ENCODE measurements at places on chromosomes 16 and 17. TPM values are rescaled to one million over a fixed set of nuclear protein-coding genes. Genes with fewer than 3 reads are reported as not detected.

CYB5D1 gene
- total RNA-seq, result 13.3 TPM

GRCh38 chr17:30961209-30962188 lies 9.3 kb upstream of the RNF135 start:
- no peak overlapping the region for H3K27ac ChIP-seq
- H3K27me3 ChIP-seq, result no peaks in the 10 kb centered on the region
- no peaks in the 10 kb centered on the region for H3K4me1 ChIP-seq
- peak; percentile 49 for DNase-seq
- H3K36me3 ChIP-seq, result no peaks in the 10 kb centered on the region

ST3GAL2 gene
- total RNA-seq, result 56.4 TPM

- H3K27me3 ChIP-seq, result no peaks in the 10 kb centered on the region
- no peak overlapping the region for H3K4me3 ChIP-seq
- no peak for DNase-seq
Measured at GRCh38 chr17:81044764-81045589, 10.0 kb downstream of the BAIAP2 start.

DNA sequence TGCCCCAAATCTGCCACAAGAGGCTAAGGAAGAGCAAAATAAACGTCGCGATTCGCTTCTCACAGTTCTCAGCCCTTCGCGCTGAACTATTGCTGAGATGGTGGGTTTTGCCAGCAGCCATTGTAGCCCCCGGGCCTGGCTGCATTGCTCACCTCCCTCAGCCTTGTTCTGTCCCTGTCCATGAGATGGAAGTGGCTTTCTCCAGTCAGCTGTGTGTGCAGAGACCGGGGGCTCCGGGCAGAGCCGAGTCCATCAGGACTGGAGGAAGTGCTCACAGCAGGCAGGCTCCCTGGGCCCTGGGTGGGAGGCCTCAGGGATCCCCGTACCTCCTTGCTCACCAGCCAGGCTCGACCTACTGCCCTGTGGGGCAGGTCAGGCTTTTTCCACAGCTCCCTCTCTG lies 27.6 kb upstream of the CAPN15 start:
- H3K4me1 ChIP-seq, result peaks cover 8% of the 10 kb centered on the region
- peaks cover 14% of the 10 kb centered on the region for H3K36me3 ChIP-seq
- H3K27me3 ChIP-seq, result no peaks in the 10 kb centered on the region
- H3K27ac ChIP-seq, result no peak overlapping the region

DNA sequence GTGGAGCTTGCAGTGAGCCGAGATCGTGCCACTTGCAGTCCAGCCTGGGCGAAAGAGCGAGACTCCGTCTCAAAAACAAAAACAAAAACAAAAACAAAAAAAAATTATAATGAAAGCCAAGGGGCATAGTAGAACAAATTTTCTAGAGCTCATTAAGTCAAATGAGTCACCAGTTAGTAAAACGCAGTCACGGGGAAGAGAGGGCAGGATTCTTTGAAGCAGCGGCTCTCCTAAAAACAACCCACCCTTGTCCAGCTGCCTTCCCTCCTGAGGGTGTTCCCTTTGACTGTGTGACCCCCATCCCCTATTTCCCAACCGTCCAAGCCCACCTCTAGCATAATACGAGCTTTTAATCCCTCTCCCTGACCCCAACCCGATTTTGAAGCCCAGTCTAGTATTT lies 44.1 kb upstream of the STH start:
- no peaks in the 10 kb centered on the region for H3K4me1 ChIP-seq
- H3K4me3 ChIP-seq, result no peak overlapping the region
- H3K36me3 ChIP-seq, result no peaks in the 10 kb centered on the region

DNA sequence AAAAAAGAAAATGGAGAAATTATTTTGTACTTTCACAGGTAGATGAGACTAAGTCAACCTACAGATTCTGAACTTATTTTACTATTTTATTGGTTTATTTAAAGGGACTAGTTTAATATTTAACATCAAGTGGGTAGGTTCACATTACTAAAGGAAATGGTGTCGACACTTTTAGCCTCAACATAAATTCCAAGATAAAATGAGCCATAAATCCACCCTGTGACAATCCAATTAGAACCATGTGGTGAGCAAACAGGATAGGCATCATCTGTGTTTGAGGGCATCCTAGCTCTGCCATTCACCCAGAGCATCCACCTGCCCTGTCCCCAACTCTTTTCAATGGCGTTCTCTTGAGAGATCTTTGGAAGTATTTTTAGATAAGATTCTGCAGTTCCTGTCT lies 92.8 kb upstream of the PMFBP1 start:
- H3K27me3 ChIP-seq, result no peaks in the 10 kb centered on the region
- no peaks in the 10 kb centered on the region for H3K36me3 ChIP-seq
- no peak overlapping the region for H3K4me3 ChIP-seq
- H3K4me1 ChIP-seq, result peaks cover 9% of the 10 kb centered on the region
- no peak overlapping the region for H3K27ac ChIP-seq
- no peak for DNase-seq

KRT39 gene
- total RNA-seq, result not detected

ADAM11 gene
- 1.9 TPM for total RNA-seq

DNA sequence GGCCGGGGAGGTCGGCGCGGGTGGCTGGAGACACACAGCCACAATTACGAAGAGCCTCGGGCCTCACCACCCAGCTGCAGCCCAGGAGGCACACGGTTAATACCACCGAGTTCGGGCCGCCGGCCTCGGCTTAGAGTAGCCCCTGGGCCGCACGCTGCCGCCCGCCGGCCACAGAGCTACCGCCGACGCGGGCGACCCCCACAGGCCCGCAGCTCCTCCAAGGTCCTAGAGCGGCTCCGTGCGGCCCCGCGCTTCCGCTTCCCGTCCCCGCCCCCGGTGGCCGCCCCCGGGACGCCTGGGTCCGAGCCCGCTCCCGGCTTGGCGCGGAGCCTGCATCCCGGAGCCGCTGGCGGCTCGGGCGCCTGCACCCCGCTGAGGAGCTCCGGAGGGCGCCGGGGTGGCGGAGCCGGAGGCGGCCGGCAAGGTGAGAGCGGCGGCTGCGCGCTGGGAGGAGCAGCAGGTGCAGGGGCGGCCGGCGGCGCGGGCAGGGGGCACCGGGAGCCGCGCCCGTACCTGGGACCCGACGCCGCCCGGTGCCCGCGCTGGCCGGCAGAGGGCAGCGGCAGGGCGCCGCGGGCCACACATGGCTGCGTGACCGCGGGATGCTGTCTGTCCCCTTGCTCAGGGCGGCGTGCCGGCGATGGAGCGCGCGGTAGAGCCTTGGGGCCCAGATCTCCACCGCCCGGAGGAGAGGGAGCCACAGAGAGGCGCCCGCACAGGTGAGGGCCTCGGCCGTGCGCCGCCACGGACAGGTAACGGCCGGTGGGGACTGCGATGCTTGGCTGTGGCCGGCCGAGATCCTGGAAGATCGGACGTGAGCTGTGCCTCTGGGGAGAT lies at the start of gene ZNF48:
Gene ZNF48, plus strand, starts transcription at position 266 of the 837 bp plus-strand sequence. Its CDS starts 375 bp downstream, at position 641.
- no peaks in the 10 kb centered on the region for H3K27me3 ChIP-seq
- no peaks in the 10 kb centered on the region for H3K4me1 ChIP-seq

CMTM1 gene
- 3.3 TPM for total RNA-seq

DNA sequence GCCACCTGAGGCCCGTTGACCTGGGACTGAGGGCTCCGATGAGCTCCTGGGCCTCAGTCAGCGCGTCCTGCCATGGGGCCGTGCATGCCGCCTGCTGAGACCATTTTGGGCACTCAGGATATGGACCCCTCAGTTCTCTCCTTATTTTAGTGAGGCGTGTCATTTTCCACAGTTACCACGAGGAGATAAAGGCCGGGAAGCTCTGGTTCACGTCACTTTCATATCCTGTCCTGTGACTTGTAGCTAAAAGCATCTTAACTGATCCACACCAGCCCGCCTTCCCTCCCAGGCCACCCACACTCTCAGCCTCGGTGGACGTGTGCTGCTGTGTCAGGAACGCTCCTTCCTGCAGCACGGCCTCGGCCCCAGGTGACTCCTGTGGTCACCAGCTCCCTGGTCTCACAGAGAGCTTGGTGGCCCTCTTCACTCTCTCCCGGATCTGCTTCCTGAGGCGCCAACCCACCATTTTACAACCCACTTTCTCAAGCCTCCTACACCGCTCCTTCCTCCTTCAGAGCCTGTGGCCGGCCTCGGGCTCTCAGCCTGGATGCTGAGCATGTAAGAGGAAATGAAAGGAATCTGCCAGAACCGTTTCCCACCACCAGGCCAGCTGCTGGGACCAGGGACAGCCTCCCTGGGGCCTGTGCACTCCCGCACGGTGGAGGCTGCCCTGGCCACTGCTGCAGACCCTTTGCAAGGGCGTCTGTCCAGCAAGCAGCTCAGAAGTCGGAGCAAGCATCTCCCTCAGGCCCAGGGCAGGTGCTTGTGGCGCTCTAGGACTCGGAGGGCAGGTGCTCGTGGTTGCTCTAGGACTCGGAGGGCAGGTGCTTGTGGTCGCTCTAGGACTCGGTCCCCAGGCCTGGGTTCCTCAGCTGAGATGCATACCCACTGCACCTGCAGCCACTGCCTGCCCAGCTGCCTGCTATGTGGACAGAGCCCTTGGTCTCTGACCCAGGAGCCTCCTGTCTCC lies 23.9 kb upstream of the FASN start:
- no peaks in the 10 kb centered on the region for H3K36me3 ChIP-seq
- peaks cover 9% of the 10 kb centered on the region for H3K4me1 ChIP-seq
- peak overlapping the region; percentile 24 for H3K27ac ChIP-seq
- H3K27me3 ChIP-seq, result no peaks in the 10 kb centered on the region
- DNase-seq, result no peak

Data from endodermal cell (in vitro differentiated cells).